Kidney tubule cell (primary cell): ENCODE measurements at places on chromosomes 5 and 9.

GRCh38 chr5:119651486-119651885, 22.1 kb downstream of the FAM170A start:
- DNase-seq = no peak

- DNase-seq = no peak
Measured at GRCh38 chr9:119781886-119782285, 412.7 kb upstream of the BRINP1 start.

DNA sequence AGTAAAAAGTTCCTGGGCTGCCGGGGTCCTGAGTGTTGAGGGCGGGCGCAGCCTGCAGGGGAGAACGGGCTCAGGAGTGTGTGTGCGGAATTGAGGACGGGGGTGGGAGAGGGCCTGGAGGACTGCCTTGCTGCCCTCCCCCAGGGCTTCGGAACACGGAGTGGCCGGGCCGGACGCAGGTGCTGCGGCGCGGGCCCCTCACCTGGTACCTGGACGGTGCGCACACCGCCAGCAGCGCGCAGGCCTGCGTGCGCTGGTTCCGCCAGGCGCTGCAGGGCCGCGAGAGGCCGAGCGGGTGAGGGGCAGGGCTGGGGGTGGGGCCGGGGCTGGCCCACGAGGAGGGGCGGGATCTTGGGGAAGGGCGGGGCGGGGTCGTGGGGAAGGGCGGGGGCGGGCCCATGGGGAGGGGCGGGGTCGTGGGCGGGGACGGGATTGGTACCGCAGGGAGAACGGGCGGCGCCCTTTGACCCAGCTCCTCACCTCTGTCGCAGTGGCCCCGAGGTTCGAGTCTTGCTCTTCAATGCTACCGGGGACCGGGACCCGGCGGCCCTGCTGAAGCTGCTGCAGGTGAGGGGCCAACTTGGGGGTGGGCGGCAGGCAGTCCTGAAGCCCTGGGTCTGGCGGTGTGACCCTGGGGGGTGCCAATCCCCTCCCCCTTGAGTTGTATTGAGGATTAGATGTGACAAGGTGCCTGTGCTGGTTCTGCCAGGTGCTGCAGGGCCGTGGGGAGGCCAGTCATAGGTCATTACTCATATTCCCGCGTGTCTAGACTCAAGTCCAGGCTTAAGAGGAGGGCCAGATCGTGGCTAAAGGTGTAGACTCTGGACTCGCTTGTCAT, 7.1 kb downstream of the FPGS start:
- peak; percentile 27 for DNase-seq

DNA sequence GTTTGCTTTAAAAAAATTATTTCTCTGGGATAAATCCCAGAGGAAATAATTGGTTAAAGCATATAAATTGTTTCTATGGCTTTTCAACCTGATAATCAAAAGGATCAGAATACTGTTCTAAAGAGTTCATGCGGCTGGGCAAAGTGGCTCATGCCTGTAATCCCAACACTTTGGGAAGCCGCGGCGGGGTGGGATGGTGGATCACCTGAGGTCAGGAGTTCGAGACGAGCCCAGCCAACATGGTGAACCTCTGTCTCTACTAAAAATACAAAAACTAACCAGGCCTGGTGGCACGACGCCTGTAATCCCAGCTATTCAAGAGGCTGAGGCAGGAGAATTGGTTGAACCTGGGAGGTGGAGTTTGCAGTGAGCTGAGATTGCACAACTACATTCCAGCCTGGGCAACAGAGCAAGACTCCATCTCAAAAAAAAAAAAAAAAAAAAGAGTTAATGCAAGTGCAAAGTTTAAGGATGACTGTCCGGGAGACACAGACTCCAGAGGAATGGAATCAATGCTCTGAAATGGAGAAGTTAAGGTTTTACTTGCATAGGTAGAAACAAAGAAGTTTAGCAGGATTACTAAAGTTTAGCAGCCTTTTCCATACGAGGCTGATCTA, 16.6 kb upstream of the GRHPR start:
- DNase-seq = no peak

DNA sequence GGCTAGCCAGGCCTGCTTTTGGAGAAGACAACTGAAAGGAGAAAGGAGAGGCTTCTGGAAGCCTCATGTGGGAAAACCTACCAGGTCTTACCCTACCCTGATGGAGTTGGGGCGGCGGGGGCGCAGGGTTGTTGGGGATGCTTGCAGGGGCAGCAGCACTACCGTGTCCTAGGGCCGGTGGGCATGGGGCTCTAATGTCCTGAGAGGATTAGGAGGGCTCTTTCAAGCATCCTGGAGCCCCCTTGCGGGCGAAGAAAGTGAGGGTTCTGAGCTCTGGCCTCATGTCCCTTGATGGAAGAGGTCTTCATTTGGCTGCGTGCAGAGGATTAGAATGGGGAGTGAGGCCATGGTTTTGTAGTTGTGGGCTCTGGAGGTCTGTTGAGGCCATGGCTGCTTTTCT, 86.9 kb upstream of the PITX1 start:
- DNase-seq = no peak

GRCh38 chr5:158116965-158117364, 258.0 kb upstream of the CLINT1 start:
- DNase-seq = peak; percentile 61

DNA sequence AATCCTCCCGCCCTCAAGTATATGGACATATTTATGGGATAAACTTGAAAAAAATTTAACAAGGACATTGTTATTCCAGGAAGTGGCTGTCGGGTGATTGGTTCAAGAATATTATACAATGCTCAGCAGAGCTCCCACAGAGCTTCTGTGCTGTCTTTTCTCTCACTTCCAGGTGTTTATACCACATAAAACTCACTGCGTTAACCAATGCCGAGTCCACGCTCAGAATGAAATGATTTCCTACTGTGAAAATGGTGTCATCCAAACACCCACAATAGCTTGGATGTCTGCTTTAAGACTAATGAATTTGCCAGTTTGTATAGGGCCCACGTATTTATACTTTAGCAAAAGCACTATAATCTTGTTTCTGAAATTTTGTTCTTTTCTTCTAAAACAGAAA, 368.2 kb downstream of the NDUFS4 start:
- DNase-seq = no peak

GRCh38 chr9:9499546-9499945, 1113.3 kb downstream of the PTPRD start:
- no peak for DNase-seq

DNA sequence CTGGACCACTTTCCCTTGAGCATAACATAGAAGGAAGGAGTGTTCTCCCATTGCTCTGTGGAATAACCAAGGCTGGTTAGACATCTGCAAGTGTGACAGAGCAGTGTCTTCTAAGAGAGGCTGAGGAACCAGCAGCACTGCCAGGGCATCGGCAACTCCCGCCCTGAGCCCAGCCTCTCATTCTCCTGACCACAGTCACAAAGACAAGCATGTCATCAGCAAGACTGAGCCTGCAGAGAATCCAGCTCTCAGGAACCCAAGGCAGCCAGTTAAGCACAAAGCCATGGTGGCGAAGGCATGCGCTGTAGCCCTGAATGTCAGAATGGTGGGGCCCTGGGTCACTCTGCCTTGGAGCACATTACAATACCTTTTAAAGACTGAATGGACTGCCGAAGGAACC, 253.9 kb downstream of the AGTPBP1 start:
- no peak for DNase-seq

- no peak for DNase-seq
Measured at GRCh38 chr5:91378752-91379211, 4.3 kb downstream of the ARRDC3 start.

- DNase-seq = peak; percentile 8
Measured at GRCh38 chr5:160833806-160834205, 18.2 kb downstream of the ATP10B start.

DNA sequence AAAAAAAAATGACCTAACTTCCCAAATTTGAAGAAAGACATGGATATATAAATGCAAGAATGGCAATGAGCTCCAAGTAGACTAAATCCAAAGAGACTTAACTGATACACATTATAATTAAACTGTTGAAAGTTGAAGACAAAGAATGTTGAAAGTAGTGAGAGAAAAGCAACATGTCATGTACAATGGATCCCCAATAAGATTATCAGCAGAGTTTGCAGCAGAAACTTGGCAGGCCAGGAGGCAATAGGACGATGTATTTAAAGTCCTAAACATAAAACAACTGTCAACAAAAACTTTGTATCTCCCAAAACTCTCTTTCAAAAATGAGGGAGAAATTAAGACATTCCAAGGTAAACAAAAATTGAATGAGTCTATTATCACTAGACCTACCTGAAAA, 8.6 kb upstream of the DIRAS2 start:
- no peak for DNase-seq

- no peak for DNase-seq
Measured at GRCh38 chr5:176723440-176723839, 76.2 kb downstream of the TSPAN17 start.

- DNase-seq = peak; percentile 22
Measured at GRCh38 chr5:107607671-107608345, 62.9 kb downstream of the EFNA5 start.

DNA sequence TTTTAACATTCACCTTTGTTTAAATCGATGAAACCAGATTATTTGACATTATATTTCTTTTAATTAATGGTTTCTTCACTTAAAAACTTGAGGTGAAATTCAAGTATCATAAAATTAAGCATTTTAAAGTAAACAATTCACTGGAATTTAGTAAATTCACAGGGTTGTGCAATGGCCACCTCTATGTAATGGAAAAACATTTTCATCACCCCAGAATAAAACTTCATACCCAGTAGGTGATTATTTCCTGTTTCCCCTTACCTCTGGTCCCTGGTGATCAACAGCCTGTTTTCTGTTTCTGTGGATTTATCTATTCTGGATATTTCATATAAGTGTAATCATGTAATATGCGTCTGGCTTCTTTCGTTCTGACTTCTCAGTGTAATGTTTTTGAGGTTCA, 27.2 kb downstream of the HSPA4 start:
- DNase-seq = no peak

DNA sequence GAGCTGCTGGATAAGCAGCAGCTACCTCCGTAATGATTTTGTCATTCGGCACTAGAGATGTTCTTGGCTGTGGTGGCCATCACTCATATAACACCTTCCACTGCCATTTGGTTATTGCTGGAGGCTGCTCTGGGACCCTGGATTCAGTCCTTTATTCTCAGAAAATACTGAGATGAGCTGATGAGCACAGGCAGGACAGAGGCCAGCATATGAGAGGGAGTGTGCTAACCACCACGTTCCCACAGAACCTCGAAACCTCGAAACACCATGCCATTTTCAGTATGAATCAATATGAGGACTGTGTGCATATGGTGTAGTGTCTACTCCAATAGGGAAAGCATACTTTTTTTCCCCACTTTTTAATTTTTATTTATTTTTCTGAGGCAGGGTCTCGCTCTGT, 56.6 kb downstream of the ADAM19 start:
- no peak for DNase-seq

DNA sequence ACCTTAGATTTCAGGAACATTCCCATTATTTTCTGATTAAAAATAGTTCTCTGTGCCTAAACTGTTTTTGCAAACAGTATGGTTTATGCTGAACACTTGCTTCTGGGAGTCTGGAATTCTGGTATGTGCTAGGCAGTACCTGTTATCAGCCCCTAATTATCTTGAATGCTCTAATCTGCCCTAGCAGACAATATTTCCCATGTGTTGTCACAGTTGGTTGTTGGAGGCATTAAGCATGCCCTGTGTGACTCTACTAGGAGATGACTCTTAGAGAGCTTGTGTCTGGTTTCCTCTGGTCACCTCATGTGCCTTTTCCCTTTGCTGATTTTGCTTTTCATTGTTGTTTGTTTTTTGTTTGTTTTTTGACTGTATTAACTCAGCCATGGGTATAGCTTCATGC, 36.6 kb downstream of the UHRF2 start:
- DNase-seq = peak; percentile 23

GRCh38 chr5:67355120-67355713, 158.6 kb upstream of the CD180 start:
- DNase-seq = no peak

DNA sequence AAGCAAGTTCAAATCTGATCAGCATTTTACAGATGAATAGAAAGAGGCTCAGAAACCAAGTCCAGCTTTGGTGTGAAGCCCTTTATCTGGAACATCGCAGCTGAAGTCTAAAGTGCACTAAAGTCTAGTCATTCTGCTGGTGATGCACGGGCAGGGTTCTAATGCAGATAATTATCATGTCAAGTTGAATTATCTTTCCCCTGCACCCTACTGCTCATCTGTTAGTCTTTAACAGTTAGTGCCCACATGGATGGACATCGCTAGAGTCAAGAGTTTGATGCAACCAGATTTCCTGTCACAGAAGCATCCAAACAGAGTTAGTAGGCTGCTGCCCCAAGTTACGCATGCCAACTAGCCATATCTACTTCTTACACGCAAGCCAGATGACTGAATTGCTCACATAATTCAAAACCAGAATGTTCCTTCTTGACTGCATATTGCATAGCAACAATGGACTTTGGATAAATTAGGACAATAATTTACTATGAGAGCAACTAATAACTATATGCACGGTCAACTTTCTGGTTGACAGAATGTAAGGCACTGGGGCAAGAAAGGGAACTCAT, 1.6 kb upstream of the TOMM5 start:
- DNase-seq = peak; percentile 4

- peak; percentile 59 for DNase-seq
Measured at GRCh38 chr5:41856644-41857491, 13.4 kb downstream of the OXCT1 start.

DNA sequence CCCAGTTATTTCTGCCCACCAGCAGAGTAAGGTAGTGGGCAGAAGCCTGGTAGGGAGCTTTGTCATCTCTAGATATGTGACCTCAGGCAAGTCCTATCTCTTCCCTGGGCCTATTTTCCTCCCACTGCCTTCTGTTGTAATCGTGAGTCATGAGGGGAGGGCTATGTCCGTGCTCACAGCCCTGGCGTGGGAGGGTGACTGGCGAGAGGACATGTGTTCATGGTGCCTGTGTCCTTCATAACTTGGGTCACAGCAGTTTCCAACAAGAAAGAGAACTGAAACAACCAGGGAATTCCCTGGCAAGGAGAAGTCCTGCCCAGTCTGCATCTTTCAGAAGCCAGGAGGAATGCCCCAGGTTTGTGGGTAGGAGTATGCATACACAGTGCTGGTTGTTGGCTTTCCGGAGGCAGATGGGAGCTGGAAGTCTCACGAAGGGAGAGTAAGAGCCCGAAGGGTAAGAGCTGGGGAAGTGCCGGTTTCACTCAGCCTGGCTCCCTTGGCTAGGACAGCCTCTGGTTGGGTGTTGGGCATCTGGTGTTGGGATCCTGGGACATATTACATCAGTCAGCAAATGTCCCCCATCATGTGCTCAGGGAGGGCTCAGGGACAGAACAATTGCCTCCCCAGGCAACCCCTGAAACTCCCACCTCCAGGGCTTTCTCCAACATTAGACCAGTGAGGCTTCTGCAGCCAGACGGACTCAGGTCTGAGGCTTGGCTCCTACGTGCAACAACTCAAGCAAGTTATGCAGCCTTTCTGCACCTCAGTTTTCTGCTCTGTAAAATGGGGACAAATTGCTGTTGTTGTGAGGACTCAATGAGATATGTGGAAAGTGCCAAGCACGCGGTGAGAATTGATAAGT, 4.3 kb upstream of the TIFAB start:
- peak; percentile 62 for DNase-seq
